ENCODE measurements at places on chromosomes 6 and 20.

DNA sequence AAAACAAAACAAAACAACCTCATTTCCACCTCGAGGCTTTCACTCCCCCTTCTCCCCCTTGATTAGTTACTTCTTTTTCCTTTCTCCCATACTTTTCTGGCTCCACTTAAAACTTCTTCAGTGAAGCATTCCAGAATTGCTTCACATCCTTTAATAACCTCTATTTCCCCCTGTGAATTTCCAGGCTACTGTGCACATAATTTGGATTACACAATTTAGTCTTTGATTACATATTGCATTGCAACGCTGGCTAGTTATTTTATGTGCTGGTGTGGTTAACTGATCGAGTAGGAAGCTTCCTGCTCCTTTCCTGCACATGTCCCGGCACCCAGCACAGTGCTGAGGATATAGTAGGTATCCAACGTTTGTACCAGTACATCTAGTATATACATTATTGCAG, 28.1 kb upstream of the EEF1E1 start:
- DNase-seq = no peak

DNA sequence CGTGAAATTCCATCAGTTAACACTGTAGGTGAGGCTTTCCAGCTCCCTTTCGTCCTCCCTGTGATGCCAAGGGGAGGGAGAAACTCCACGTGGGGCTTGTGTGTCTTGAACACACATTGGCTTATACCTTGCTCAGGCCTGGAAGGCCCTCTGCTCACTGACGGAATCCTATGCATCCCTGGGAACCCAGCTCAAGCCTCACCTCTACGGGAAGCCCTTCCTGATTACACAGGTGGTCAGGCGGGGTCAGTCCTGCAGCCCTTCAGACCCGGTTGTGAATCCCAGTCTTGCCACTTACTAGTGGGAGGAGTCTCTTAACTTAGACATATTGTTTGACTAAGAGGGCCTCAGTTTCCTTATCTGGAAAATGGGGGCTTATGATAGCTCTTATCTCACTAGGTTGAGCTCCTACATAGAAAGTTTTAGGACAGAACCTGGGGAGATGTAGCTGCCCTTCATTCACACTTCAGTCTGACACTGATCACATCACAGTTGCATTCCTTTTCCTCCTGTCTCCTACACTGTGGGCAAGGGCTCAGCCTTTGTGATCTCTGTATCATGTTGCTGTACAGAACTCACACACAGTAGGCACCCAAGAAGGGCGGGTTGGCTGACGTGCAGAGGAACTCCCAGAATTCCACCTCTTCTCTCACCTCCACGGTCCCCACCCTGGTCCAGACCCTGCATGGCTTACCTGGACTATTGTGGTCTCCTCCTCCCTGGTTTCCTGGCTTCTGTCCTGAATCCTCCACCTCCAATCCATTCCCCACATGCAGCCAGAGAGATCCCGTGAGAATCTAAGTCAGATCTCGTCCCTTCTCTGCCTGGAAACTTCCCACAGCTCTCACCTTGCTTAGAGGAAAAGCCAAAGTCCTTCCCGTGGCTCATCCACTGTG, 129.6 kb downstream of the CEBPB start:
- no peak for DNase-seq

GRCh38 chr6:36626636-36627035, 32.5 kb downstream of the SRSF3 start:
- DNase-seq = no peak

DNA sequence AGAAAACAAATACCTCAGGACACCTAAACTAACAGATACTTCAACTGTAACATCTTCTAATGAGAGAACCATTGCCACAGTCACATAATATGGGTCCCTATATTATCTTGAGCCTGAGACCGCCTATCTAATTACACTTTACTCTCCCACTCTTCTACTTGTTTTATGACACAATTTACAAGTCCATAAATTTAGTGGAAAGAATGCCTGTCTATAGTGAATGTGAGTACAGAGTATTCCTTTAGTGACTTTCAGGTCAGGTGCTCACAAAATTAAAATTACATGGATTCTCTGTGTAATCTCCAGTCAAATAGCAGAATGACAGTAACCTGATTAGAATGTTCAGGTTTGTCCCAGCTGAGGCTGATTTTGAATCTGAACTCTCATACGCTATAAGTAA, 624.1 kb downstream of the PKHD1 start:
- no peak for DNase-seq

DNA sequence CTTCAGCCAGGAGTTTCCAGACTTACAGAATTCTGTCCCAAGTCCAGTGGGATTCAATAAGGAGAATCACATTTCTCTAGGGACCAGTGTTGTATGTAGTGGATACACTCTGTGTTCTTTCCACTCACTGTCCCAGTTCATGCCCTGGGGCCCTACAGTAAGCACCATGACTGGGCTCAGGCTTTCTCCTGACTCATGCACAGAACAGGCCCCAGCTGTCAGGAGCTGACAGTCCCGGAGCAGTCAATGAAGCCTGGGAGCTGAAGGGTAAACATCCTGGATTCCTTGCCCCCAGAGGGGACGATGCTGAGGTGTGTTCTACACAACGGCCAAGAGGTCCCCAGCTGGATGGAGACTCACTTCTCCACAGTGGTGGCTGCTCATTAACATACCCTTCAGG, 40.2 kb upstream of the LRFN2 start:
- no peak for DNase-seq
